Lower lobe of right lung (tissue), 2 donors: ENCODE measurements at places on chromosomes 4 and X.

GRCh38 chrX:107454302-107454701, 4.8 kb downstream of the FRMPD3 start:
- no peak for DNase-seq

DNA sequence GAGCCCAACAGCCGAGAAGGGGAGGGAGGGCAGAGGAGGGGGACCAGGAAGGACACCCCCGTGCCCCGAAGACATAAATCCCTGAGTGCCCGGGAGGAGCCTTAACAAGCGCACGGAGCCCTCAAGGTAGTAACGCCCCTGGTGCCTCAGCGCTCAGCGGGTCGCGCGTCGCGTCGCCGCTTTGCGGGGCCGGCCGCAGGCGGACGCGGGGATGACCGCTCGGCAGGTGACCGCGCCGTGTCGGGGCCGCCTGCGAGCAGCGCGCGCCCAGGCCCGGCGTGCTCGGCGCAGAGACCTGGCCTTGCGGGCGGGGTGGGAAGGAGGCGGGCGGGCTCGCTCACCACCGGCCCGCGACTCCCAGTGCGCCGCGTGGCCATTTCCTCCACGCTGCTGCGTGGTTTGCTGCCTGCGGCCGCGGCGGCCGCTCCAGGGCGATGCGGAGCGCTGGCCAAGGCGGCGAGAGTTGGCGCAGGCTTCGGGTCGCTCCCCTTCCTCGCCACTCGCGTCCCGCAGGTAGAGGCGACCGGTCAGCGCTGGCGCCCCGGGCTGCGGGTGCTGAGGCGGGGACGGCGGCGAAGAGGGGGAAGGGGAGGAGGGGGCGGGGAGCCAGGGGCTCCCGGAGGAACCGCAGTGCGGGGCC, 632 bp downstream of the CCSER1 start:
- DNase-seq: peak; percentile 50

DNA sequence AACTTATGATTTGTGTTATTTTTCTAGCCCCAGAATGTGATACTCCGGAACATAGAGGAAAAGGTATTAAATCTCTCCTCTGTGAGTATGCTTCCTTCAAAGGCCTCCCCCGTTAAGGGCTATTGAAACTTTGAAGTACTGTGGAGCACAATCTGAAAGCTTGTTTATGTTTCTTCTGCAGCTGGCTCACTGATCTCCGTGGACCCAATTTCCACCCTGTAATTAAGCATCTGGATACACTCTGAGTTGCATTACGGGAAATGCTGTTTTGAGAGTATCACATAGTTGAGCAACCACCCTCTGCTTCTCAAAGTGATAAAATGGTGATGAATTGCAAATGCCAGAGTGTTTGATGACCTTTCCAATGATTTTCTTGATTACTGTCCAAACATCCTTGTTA, 296.8 kb upstream of the PABPC5 start:
- no peak for DNase-seq

- no peak for DNase-seq
Observed at GRCh38 chr4:114093221-114093715, 113.8 kb upstream of the ARSJ start.

DNA sequence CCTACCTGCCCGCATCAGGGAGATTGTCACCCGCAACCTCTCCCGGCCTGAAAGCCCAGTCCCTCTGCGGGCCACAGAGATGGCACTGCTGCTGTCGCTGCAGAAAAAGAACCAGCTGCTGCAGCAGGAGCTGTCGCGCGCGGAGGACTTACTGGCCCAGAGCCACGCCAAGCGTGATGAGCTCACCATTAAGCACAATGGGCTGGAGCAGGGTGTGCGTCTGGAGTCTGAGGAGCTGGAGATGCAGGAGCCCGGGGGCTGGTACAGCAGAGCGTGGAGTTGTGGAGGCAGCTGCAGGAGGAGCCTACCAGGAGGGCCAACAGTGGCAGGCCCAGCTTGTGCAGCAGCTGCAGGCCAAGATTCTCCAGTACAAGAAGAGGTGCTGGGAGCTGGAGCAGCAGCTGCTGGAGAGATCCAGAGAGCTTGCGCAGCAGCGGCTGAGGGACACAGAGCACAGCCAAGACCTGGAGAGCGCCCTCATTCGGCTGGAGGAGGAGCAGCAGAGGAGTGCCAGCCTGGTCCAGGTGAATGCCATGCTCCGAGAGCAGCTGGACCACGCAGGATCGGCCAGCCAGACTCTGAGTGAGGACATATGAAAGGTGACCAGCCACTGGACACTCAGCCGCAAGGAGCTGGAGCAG, 11.3 kb downstream of the SMIM10L2A start:
- no peak for DNase-seq

GRCh38 chrX:31237189-31237588, 165.3 kb upstream of the FTHL17 start:
- no peak for DNase-seq
